Bronchus fibroblast of lung (primary cell): ENCODE measurements at places on chromosomes 6 and 20. TPM values are rescaled to one million over a fixed set of nuclear protein-coding genes. Genes with fewer than 3 reads are reported as not detected.

The FAM83D gene
- 39.5 and 40.1 TPM in 2 replicates for total RNA-seq

The DEFB124 gene
- total RNA-seq, result not detected in 2 replicates

The ZNF311 gene
- 0.67 and 0.74 TPM in 2 replicates for total RNA-seq

The BNIP5 gene
- not detected in 2 replicates for total RNA-seq

The BACH2 gene
- total RNA-seq, result 0.89 and 2.0 TPM in 2 replicates

The ELOVL4 gene
- total RNA-seq, result 5.1 and 6.4 TPM in 2 replicates

The CAGE1 gene
- 0.17 TPM in 1 of 2 replicates, not detected in the other for total RNA-seq

The EEF1A2 gene
- total RNA-seq, result 0.30 and 0.67 TPM in 2 replicates

The SLC12A5 gene
- not detected in 2 replicates for total RNA-seq

The ECT2L gene
- not detected in 2 replicates for total RNA-seq

The KCNK5 gene
- under 0.01 and 0.15 TPM in 2 replicates for total RNA-seq

The MLIP gene
- 0.59 TPM in 1 of 2 replicates, not detected in the other for total RNA-seq

The COL10A1 gene
- total RNA-seq, result under 0.01 and 0.17 TPM in 2 replicates

The SNAI1 gene
- 1.6 and 2.5 TPM in 2 replicates for total RNA-seq

The OSER1 gene
- 33.3 and 33.8 TPM in 2 replicates for total RNA-seq

The TTLL9 gene
- total RNA-seq, result not detected in 2 replicates

The SIRPB1 gene
- total RNA-seq, result 0.67 and 2.2 TPM in 2 replicates

The PNLDC1 gene
- not detected in 2 replicates for total RNA-seq

The RREB1 gene
- 6.2 and 6.6 TPM in 2 replicates for total RNA-seq

The HCRTR2 gene
- total RNA-seq, result 0.17 TPM in 1 of 2 replicates, not detected in the other

The TMC2 gene
- total RNA-seq, result not detected in 2 replicates

The MTFR2 gene
- total RNA-seq, result 9.2 and 13.6 TPM in 2 replicates

The SLPI gene
- total RNA-seq, result not detected in 2 replicates

The COL9A1 gene
- not detected in 2 replicates for total RNA-seq

The OPRM1 gene
- total RNA-seq, result not detected in 2 replicates

The SEMG1 gene
- not detected in 2 replicates for total RNA-seq

The ATXN1 gene
- total RNA-seq, result 4.2 and 8.2 TPM in 2 replicates

The ZC3H12D gene
- under 0.01 and 0.17 TPM in 2 replicates for total RNA-seq

The BRPF3 gene
- 7.6 TPM in 2 replicates for total RNA-seq

The GFRA4 gene
- total RNA-seq, result not detected in 2 replicates

The SLC52A3 gene
- not detected in 2 replicates for total RNA-seq

The NCOA5 gene
- 22.4 and 22.7 TPM in 2 replicates for total RNA-seq

The GATA5 gene
- total RNA-seq, result not detected in 2 replicates

The C2 gene
- 0.17 and 0.30 TPM in 2 replicates for total RNA-seq

The SPATS1 gene
- not detected in 2 replicates for total RNA-seq

The LHFPL5 gene
- not detected in 2 replicates for total RNA-seq

The NKAPL gene
- 0.89 and 1.3 TPM in 2 replicates for total RNA-seq

The LPA gene
- not detected in 2 replicates for total RNA-seq

The SNRPB2 gene
- 42.1 and 47.2 TPM in 2 replicates for total RNA-seq

The POM121L2 gene
- total RNA-seq, result not detected in 2 replicates

The BEND6 gene
- 7.1 and 8.6 TPM in 2 replicates for total RNA-seq

The GMPR gene
- 1.7 and 2.8 TPM in 2 replicates for total RNA-seq
